ENCODE measurements at places on chromosomes 3 and 15. TPM values are rescaled to one million over a fixed set of nuclear protein-coding genes. Genes with fewer than 3 reads are reported as not detected.
A peak's percentile ranks its signal among the peaks of the same experiment; 100 is the strongest.

SNX22 gene
- 0.55 TPM for total RNA-seq

STARD5 gene
- 4.2 TPM for total RNA-seq

- DNase-seq: peak; percentile 63
Observed at GRCh38 chr15:101258238-101259144, 6.6 kb upstream of the CHSY1 start.

GRCh38 chr15:41949401-41950126 is 22.8 kb downstream of the EHD4 start:
- DNase-seq: no peak

DNA sequence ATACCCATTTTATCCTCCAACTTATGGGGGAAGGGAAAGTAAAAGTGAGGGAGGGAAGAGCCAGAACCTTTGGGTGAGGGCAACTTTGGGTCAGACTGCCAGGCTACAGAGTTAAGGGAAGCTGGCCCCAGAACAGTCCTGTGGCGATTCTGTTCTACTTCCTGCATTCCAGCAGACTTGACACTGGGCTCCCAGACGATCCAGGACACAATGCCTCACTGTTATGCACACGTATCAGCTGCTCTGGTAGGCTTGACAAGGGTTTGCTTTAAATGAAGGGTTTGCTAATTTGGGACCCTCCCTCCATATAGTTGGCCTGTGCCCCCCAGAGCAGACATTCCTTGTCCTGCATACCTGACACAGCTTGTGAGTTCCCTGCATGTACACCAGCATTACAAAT is 10.7 kb downstream of the GORASP1 start:
- no peak for DNase-seq

DNA sequence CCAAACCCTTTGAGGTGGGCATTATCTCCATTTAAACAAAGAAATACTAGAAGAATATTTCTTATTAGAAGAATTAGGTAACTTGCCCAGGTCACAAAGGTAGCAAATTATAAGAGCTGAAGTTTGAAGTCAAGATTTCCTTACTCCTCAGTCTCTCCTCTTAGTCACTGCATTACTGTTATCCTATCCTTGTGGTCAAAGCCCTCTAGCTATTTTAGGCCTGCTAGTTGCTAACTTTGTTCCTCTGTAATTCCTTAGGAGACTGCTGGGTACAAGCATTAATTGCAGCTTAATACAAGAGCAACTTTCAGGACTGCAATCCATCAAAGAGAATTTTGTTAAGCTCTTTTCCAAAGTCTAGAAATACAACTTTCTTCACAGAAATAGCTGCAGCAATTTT is 528.2 kb downstream of the ZIC1 start:
- no peak for DNase-seq

Data from activated CD4-positive, alpha-beta memory T cell treated with anti-CD3 and anti-CD28 coated beads, Interleukin-2, amount 10 ng/mL, durations not matched to agents 7 days and 5 days (primary cell).